Muscle of arm (tissue), 14 donors: ENCODE measurements at places on chromosomes 3 and 15. TPM values are rescaled to one million over a fixed set of nuclear protein-coding genes. Genes with fewer than 3 reads are reported as not detected.

DNA sequence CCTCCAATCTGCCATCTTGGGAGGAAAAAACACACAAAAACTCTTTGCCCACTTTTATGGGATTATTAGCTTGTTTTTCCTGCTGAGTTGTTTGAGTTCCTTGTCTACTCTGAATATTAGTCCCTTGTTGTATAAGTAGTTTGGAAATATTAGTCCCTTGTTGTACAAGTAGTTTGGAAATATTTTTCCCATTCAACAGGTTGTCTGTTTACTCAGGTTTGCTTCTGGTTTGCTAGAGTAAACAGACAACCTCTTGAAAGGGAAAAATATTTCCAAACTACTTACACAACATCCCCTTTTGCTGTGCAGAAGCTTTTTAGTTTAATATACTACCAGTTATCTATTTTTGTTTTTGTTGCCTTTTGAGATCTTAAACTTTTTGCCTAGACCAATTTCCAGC, 193.3 kb upstream of the MANF start:
- DNase-seq: no peak

- no peak for DNase-seq
These were observed 310.9 kb downstream of the TBC1D5 start for GRCh38 chr3:17431484-17432045.

- no peak for DNase-seq
These were observed 17.7 kb upstream of the AP4E1 start for GRCh38 chr15:50890751-50891150.

DNA sequence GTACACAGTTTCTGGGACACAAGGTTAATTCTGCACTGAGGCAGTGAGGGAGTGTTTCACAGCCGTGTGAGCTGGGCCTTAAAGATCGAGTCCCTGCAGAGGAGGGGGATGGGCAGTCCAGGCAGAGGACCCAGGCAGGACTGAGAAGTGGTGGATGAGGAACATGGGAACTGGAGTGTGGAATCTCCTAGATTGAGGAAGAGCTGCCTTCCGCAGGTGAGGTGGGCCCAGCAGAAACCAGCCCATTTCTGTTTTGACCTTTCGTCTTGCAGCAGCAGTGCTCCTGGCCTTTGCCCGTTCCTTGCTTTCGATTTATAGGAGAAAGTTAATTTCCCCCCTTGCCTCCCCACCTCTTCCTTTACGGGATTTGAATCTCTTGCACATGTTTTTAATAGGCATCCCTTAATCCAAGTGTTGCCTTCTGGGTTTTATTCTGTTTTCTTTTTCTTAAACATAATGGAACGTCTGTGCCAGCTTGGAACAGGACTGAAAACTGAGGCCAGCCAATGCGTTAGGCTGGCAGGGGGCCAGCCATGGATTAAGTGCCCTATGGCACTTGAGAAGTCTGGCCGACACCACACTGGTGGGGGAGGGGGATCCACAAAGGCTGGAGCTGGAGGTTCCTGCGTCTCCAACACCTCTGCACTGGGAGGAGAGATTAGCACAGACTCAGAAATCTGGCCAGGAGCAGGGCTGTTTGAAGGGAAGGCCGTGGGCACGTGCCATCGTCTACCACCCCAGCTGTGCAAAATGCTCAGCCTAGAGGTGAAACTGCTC, 78.1 kb downstream of the AAGAB start:
- DNase-seq: no peak

DNA sequence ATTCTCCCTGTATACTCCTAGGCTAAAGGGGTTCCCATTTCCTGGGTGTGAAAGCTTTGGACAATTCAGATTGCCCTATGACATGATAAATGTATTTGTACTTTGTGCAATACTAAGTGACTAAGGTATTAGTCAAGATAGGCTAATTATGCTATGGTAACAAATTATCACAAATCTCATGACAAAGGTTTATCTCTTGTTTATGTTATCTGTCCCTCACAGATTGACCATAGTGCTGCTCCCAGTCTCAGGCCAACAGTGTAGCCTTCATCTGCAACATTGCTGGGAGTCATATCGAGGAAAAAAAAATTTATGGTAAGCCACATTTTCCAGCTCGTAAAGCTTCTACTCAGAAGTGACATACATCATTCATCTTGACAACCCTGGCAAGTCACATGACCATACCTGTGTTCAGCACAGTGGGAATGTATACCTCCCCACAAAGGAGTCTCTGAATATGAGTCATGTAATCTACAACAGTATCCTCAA, 346.2 kb downstream of the IGSF11 start:
- DNase-seq: no peak

- no peak for DNase-seq
These were observed 215.3 kb downstream of the MEIS2 start for GRCh38 chr15:36884936-36885635.

- peak; percentile 92 for DNase-seq
These were observed 37.7 kb downstream of the SENP8 start for GRCh38 chr15:72155635-72156616.

Gene DNAH12
- polyA plus RNA-seq: 0.61 TPM

Gene DPPA2
- polyA plus RNA-seq: not detected

Gene CDHR4
- not detected for polyA plus RNA-seq

Gene GPR87
- polyA plus RNA-seq: not detected

Gene MUSTN1
- 110 TPM for polyA plus RNA-seq

Gene LMLN
- 4.3 TPM for polyA plus RNA-seq

Gene STRIT1
- 49.5 TPM for polyA plus RNA-seq

Gene SLC12A8
- 0.61 TPM for polyA plus RNA-seq
